Activated CD8-positive, alpha-beta T cell treated with anti-CD3 and anti-CD28 coated beads for 36 hours (primary cell): ENCODE measurements at places on chromosomes 6 and 20.
A peak's percentile ranks its signal among the peaks of the same experiment; 100 is the strongest.

- DNase-seq = no peak
These were observed 183.1 kb downstream of the UBE3D start for GRCh38 chr6:82882363-82883023.

- DNase-seq = no peak
These were observed 88.6 kb upstream of the NEDD9 start for GRCh38 chr6:11320914-11321597.

DNA sequence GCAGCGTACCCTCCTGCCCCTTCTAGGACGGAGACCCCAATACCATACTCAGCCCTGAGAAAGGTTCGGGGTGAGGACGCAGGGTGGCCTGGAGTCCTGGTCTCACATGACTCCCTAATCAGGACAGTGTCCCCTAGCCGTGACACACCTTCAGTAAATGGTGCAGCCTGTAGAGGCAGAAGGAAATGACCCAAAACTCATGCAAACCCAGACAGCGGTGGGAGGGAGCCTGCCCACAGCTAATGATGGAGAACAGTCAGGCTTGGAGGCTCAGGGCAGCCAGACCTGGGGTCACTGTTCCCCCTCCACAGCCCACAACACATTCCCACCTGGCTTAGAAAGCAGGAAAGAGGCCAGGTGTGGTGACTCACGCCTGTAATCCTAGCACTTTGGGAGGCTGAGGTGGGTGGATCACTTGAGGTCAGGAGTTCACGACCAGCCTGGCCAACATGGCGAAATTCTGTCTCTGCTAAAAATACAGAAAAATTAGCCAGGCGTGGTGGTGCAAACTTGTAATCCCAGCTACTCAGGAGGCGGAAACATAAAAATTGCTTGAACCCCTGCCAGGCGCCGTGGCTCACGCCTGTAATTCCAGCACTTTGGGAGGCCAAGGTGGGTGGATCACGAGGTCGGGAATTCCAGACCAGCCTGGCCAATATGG is 8.8 kb upstream of the HMGA1 start:
- no peak for DNase-seq

GRCh38 chr20:13681248-13682125 is 42.8 kb upstream of the TASP1 start:
- no peak for DNase-seq

GRCh38 chr6:136115941-136116340 is 134.2 kb downstream of the MTFR2 start:
- no peak for DNase-seq

DNA sequence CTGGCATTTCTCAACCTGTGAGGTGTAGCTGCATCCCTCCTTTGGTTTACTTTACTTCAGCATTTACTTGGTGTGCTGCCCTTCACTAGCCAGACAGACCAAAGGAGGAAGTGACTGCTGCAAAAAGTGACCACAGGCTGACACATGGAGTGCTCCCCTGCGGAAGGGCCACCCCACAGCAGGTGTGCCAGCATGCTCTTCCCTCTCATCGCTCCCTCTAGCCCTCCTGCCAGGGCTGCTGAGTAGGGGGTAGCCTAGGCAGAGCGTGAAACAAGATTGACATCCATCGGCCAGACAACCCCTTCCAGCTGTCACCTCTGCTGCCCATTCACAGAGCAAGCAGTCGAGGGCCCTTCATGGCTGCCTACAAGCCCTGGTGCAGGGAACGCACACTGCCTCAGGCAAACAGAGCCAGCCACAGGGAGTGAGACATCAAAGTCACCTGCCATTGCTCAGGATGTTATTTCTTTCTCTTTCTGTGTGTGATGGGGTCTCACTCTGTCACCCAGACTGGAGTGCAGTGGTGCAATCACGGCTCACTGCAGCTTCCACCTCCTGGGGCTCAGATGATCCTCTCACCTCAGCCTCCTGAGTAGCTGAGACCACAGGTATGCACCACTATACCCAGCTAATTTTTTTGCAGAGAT is 102.0 kb upstream of the RPS6KA2 start:
- no peak for DNase-seq

DNA sequence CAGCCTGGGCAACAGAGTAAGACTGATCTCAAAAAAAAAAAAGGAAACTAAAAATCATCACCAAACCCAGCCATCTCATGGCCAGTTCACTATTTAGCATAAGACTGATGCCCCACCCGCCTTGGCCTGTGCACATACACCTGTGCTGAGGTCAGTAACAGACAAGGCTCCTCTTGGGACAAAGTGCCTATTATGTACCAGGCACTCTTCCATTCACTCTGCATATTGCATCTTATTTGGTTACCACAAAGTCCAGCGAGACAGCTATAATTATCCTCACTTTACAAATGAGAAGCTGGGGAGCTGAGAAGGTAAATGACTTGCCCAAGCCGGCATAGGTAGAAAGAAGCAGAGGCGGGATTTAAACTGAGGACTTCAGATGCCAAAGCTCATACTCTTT is 3.8 kb downstream of the PTPRT start:
- no peak for DNase-seq

DNA sequence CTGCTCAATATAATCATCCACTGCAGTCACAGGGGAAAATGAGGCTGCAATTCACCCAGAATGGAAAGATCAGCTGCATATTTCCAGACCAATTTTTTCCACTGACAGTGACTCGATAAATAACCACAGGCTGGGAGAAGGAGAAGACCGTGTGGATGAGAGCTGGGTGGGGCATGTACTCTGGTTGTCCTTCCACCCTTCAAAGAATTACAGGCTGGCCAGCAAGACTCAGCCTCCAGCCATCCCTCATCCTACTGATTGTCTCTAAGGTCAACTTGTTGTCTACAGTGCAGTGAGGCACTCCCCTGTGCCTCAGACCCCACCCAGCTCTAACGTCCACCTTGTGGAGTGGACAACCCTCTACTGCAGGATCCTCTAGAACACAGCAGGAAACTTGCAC is 14.5 kb upstream of the MAS1 start:
- no peak for DNase-seq

DNA sequence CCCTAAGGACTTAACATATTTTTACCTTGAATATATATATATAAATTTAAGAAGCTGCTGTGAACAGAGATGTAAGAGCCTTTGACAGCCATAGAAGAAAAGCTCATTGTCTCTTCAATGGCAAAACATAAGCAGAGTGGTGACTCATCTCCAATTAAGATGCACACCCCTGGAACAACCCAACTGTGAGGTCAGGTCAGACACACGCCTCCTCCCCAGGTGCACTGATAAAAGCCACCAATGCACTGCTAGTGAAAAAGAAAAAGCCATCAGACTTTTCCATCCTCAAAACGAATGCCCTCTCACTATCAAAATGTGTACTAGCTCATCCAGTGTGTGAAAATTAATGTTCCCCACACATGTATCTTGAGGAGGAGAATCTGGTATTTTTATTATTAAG is 100.1 kb downstream of the SMLR1 start:
- DNase-seq = no peak

GRCh38 chr6:52526634-52527033 is 50.2 kb downstream of the TRAM2 start:
- no peak for DNase-seq

- DNase-seq = peak; percentile 85
These were observed 657 bp downstream of the ZHX3 start for GRCh38 chr20:41316602-41317545.

GRCh38 chr6:5851261-5851757 is 155.4 kb downstream of the NRN1 start:
- peak; percentile 84 for DNase-seq

- no peak for DNase-seq
These were observed 294.2 kb downstream of the FOXC1 start for GRCh38 chr6:1903780-1904465.

GRCh38 chr6:127581576-127581975 is 4.6 kb downstream of the C6orf58 start:
- DNase-seq = no peak

DNA sequence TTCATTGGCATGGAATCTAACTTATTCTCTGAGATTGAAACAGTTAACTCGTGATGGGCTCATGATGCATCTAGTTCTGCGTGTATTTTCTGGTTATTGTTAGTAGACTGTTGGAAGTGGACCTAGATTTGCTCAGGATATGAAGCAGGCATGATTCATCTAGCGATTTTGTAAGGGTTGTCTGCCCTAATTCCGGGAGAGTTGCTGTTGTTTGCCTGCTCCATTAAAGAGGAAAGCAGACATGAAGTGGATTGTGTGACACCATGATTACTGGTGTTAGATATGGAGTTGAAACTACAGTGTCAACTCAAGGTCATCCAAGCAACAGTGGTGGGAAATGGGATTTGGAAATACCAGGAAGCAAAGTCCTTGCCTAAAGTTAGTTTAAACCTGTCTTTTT is 41.0 kb downstream of the SOX4 start:
- DNase-seq = no peak

- peak; percentile 94 for DNase-seq
These were observed 2.0 kb downstream of the CEBPB start for GRCh38 chr20:50192364-50193198.

DNA sequence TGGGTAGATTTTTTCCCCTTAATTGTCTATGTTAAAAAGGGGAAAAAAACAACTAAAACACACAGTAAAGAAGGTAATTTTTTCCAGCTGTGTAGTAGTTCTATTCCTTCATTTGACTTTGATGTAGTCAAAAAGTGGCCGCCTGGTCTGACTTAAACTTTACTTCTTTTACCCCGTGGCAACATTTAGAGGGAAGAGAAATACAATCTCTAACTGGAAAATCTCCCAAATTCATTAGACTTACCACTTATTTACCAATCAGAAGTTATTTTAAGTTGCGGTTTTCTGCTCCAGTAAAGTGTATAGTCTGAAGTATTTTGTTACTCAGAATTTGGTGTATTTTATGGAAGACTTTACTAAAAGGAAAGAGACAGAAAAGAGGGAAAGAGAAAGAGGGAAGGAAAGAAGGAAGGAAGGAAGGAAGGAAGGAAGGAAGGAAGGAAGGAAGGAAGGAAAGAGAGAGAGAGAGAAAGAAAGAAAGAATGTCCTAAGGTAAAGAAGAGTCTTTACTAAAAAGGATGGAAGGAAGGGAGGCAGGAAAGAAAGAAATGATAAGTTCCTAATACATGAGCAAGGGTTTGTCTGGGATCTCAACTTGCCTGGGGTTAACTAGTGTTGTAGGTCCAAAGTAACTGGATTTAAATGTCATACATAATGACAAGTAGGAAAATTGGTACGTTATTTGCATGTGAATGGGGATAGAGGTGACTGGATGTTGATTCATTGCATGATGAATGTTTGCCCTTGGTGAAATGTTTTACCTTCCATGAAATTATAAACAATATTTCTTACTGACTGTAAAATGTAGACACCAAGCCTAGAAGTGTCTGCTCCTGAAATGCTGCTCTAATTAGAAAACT is 135.1 kb downstream of the SAMD5 start:
- no peak for DNase-seq

DNA sequence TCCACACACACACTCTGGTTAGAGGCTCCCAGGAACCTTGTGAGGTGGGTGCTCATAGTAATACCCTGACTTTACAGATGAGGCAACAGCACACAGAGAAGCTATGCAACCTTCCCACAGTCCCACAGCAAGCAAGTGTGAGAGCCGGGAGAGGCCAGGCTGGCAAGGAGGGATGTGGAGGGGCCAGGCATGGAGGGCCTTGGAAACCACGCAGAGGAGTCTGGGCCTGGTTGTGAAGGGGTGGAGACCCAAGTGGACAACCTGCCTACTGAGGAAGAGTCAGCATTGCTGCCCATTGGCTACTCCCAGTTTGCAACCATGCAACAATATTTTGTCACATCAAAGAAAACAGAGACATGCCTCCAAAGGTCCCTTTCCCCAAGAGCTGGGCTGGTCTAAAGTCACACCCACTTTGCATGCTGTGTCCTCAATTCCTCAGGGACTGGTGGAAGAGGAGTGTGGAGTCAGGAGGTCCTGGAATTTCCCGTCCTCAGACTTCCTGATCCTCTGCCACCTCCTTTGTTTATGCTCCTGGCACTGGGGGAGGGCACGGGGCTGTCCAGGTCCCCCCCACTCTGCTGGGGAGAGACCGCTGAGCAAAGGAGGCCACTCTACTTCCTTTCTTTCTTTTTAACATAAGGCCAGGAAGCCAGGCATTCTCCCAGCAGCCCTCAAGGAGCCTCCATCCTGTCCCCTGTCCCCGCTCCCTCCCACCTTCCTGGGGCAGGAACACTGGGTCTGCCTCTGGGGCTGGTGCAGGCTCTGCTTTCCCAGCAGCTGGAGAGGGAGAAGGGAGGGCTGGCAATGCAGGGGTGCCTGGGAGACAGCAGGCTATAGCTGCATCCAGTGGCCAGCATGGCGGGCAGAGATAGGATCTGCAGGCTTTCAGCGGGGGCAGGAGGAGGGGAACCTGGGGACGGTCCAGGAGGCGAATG is 68.3 kb downstream of the NOL4L start:
- DNase-seq = no peak

- no peak for DNase-seq
These were observed 127.4 kb downstream of the TBXT start for GRCh38 chr6:166040292-166040691.

DNA sequence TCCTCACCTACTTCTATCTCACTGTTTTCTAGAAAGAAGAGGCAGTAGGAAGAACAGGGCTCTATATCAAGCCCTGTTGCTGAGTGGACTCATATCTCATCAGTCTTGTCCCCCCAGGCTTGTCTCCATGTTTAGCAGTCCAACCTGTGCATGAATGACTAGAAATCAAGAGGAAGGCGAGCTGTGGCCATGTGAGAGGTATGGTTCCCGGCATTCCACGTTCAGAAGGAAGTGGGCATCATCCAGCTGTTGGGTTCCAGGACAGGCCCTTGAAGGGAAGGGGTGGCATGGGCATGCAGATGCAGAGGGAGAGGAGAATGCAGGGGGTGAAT is 176.6 kb downstream of the MRPL14 start:
- DNase-seq = no peak

DNA sequence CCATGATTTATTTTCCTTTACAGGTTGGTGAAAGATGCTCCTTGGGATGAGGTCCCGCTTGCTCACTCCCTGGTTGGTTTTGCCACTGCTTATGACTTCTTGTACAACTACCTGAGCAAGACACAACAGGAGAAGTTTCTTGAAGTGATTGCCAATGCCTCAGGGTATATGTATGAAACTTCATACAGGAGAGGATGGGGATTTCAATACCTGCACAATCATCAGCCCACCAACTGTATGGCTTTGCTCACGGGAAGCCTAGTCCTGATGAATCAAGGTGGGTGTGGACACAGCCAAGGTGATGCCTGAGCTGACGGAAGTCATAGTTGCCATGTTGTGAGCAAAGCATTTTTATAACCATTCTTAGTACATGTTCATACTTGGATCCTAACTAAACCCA is 34.6 kb upstream of the CALHM6 start:
- DNase-seq = no peak

GRCh38 chr20:24291014-24291413 is 178.4 kb upstream of the SYNDIG1 start:
- DNase-seq = no peak

GRCh38 chr6:30557683-30557981 is 537 bp downstream of the PRR3 start:
- DNase-seq = no peak

GRCh38 chr6:106913676-106914280 is 60.8 kb downstream of the CD24 start:
- no peak for DNase-seq
